Esophagus squamous epithelium (tissue), 5 donors: ENCODE measurements at places on chromosomes 7 and 10.

DNA sequence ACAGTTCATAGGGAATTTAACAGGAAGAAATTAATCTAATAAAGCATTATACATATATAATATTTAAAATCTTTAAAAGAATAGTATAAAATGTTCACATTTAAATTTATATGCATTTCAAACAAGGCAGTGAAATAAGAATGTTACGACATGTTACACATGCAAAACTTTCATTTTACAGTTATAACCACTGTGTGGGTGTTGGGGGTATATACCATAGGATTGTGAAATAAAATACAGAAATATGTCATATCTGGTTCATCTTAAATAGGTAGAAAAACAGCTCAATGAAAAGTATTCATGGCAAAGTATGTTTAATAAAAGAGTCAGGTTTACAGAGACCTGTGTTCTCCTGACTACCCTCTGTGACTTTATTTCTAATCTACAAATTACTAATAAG is 45.6 kb downstream of the CHCHD3 start:
- no peak for DNase-seq

- DNase-seq, result no peak
These were observed 873.5 kb downstream of the REEP3 start for GRCh38 chr10:64394744-64395143.

GRCh38 chr7:98641646-98642500 is 24.8 kb downstream of the NPTX2 start:
- DNase-seq, result no peak

GRCh38 chr10:110667620-110668343 is 23.6 kb downstream of the RBM20 start:
- no peak for DNase-seq

GRCh38 chr7:90538405-90538804 is 57.7 kb upstream of the CDK14 start:
- DNase-seq, result no peak

- DNase-seq, result no peak
These were observed 79.1 kb upstream of the MYL10 start for GRCh38 chr7:101708223-101708622.

- no peak for DNase-seq
These were observed 14.1 kb upstream of the SLC16A12 start for GRCh38 chr10:89549510-89549909.

- no peak for DNase-seq
These were observed 7.7 kb downstream of the NDUFB2 start for GRCh38 chr7:140704205-140704604.

DNA sequence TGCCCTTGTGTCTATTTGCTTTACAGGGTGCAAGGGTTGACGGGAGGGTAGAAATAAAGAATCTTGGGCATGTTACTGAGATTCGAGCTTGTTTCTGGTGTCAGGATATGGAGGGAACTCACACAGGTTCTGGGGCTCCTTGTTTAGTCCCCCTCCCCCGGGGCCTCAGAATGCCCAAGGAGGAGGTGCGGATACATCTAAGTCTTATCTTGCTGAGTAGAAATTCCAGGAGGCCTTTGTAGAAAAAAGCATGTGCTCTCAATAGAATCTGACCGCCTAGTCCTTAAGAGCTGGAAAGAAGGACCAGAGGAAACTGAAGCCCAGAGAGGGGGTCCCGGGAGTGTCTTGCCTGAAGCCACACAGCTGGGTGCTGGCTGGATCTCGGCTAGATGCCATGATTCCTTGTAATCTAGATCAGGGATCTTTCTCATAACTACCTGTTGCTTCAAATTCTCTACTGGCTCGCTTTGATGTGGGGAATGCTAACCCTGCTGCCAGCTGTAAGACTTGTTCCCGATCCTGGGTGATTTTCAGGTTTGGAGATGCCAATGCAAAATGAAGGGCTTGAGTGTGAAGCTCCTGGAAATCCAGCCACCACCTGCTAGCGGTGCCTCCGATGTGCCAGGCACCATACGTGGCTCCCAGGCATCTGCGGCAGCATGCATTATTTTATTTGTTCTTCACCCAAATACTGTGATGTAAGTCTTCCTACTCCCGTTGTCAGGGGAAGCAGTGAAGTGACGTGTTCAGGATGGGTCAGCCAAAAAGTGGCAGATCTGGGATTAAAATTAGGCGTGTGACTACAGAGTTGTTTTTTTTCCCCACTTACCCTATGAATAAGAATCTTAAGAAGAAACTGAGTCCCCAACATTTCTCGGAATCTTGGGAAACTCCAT is 226.0 kb downstream of the TCF7L2 start:
- no peak for DNase-seq

DNA sequence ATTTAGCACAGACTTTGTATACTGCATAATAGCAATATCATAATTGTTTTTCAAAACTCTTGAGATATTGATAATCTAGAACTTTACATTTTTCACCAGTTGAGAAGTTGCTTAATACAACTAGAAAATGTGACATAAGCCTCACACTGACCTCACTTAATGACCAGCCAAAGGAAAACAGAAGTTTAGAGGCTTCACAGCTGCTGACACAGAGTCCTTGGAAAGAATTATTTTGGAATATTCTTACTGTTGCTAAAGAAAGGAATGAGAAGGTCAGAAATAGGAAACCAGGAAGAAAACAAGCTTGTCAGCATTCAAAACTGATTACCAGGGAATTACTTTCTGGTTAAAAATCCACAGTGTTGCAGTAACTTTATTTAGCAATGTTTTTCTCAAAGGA is 35.5 kb upstream of the WASL start:
- no peak for DNase-seq

DNA sequence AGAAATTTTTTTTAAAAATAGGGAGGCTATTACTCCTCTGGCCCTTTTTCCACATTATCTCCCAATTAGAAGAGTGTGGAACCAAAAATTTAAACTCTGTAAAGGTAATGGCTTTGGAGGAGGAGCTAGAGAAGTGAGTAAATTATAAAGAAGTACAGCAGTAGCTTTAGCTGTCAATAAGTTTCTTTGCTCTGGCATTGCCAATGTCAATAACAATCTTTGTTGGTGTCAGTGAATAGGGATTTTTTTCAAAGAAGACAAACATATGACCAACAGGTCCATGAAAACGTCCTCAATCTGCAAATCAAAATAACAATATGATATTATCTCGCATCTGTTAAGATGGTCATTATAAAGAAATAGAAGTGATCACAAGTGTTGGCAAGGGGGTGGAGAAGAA is 227.1 kb upstream of the MBL2 start:
- DNase-seq, result no peak

GRCh38 chr10:49518982-49519578 is 19.8 kb downstream of the ERCC6 start:
- DNase-seq, result no peak

DNA sequence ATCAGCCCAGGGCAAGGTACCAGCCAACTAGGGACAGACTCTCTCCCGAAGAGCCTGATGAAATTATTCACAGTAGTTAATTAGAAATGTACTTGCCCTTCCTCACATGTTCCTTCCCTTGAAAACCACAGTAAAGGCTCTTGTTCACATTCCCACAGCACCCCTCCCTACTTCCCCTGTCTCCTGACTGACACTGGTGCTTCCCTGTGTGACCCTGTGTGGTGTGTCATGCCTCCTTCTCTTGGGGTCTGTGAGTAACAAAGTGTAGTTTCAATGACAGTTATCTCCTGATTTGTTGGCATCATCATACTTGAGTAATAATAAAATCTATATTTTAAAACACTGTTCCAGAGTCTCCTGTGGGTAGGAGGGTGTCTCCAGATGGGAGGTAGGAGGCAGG is 209.7 kb downstream of the ABCA13 start:
- no peak for DNase-seq
